LHCN-M2 (cell line): ENCODE measurements at places on chromosomes 1 and 21. TPM values are rescaled to one million over a fixed set of nuclear protein-coding genes. Genes with fewer than 3 reads are reported as not detected.

- no peak for DNase-seq
Measured at GRCh38 chr1:169681140-169681539, 30.3 kb downstream of the SELL start.

DNA sequence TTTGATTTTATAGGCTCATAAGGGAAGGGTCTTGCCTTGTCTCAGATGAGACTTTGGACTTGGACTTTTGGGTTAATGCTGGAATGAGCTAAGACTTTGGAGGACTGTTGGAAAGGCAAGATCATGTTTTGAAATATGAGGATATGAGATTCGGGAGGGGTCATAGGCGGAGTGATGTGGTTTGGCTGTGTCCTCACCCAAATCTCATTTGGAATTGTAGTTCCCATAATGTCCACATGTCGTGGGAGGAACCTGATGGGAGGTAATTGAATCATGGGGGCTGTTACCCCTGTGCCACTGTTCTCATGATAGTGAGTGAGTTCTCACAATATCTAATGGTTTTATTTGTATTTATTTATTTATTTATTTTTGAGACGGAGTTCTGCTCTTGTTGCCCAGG lies 6.9 kb upstream of the CSDE1 start:
- no peak for DNase-seq

DNA sequence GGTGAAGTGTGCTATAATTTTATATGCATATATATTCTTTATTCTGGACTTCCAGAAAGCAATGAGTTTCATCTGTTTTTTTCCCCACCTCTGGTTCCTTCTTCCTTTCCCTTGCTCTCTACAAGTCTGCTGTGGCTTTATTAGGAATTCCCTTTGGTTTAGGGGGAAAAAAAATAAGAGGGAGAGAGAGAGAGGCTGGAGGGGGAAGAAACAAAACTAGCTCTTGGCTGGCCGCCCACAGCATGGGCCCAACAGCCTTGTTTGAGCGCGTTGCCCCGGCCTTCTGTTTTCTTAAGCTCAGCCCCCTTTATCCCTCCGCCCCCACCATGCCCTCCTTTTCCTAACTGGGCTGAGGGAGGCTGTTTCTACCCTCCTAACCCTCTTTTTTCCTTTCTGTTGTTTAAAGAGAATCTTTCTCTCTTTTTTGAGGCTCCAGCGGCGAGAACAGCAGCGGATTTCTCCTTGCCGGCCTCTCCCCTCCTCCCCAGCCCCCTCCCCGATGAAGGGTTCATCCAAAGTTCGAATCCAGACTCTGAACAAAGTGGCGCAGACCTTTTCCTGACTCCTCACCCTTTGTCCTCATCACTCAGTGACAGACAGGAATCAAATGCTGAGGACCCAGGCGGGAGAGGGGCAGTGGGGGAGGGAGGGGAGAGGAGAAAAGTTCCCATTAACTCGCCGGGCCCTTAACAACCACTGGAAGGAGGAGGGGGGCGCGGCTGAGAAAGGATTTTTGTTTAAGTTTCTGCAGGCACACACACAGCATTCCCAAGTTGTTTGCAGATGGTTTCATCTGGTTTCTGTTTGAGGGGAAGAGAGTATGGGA lies 29.7 kb downstream of the PBX1 start:
- DNase-seq: no peak

DNA sequence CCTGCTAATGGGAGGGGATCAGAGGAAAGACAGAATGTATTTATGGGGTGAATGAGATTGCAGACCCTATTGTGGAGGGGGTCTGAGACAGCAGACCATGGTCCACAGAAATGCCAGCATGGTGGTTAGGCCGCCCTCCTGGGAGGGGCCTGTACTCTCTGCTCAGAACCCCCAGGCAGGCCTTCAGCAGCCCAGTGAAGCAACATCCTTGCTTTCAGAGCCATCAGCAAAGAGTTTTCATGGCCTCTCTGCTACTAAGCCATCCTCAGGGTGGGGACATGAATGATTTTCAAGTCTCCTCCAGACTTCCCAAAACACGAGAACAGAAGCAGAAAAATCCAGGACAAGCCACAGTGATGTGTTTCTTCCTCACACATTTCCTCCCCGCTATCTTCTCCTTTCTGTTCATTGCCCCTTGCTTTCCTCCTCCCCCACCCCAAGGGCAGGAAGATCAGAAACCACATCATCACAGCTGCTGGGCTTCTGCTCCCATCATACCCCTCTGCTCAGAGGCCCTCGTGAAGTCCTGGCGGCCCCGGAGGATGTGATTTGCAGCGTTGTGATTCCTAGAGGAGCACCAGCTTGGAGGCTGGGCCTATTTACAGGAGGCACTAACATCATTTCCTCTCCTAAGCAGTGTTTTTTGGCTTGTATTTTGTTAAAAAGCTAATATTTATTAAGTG lies 48.0 kb downstream of the ABCA4 start:
- no peak for DNase-seq

- no peak for DNase-seq
Measured at GRCh38 chr1:57707631-57708030, 283.8 kb upstream of the DAB1 start.

GRCh38 chr1:77313491-77313890 lies 31.7 kb downstream of the AK5 start:
- DNase-seq: peak; percentile 77

- no peak for DNase-seq
Measured at GRCh38 chr1:179820226-179820970, 57.2 kb downstream of the TOR1AIP2 start.

Gene OR2L3
- not detected in 2 replicates for total RNA-seq

DNA sequence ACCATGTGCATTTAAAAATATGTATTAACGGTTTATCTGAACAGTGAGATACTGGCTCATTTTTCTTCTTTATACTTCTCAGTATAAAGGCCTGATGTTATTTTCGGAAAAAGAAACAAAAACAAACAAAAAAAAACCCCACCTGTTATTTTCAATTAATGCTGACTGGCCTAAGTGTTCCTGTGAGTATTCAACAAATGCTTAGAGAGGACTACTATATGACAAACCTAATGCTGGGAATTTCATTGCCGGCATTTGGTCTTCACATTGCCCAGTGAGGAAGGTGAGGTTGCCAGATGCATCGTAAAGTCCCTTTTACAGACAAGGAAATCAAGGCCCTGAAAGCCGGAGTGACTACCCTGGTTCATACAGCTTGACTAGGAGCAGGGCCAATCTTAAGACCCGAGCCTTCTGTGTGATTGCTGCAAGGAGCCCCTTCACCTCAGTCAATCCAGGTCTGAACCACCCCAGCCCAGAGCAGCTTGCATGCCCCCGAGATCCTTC lies 599 bp downstream of the MRPL24 start:
- DNase-seq: peak; percentile 31

DNA sequence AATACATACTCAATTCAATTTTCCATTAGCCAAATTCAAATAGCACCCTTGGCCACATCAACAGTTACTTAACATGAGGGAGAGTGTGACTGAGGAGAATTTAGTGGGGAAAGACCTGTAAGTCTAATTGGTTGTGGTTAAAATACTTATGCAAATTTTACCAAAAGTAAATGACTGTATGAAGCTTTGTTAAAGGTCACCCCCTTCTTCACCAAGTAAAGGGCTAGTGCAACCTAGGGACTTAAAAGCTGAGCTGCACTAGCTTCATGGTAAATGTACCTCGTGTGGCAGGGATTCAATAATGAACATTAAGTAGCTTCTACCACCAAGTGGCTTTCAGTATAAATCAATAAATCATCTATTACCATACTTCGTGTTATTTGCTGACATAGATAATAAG lies 372.0 kb downstream of the NTNG1 start:
- no peak for DNase-seq

- no peak for DNase-seq
Measured at GRCh38 chr1:155529929-155530328, 32.7 kb downstream of the ASH1L start.

Gene FAM43B
- 0.06 TPM in 1 of 2 replicates, not detected in the other for total RNA-seq

DNA sequence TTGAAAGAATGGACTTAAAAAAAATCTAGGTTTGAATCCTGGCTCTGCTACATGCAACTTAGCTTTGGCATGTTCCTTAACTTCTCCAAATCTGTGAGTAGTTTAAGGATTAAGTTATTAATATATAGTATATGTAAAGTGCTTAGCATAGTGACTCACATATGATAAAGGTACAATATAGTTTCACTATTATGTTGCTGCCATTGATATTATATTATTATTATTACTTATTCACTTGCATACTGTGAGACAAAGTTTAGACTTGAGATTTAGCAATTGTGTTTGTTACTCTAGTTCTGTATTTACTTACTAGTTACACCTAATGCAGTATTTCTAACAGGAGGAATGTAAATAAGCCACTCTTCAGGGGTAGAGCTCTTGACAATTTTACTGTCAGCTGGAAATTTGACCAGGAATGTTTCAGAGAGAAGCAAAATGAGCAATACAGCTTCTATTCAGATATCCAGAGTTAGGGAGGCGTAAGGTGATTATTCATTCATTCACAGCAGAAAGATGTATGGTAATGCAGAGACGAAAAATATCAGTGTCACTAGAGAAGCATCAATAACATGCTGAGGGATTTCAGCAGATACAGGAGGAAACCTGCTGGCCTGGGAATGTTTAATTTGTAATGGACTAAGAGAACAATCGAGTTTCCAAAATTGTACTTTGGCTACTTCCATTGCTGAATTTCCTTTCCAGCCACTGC lies 25.5 kb downstream of the RGS7 start:
- DNase-seq: no peak

Gene SLC9C2
- not detected in 2 replicates for total RNA-seq

DNA sequence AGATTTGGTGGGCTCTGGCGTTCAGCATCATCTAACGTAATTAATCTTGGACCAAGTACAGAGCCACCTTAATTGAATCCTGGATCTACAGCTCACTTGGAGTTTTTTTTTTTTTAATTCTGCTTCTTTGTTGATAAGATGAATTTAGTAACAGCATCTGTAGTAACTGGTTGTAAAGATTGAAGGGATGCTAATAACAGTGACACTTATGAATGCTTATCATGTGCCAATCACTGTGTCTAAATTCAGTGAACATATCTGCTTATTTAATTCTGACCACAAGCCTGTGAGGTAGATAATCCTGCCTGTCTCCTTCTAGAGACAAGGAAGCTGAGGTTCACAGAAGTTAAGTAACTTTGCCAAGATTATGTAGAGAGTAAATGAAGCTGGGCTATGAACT lies 408.0 kb downstream of the RWDD3 start:
- no peak for DNase-seq

DNA sequence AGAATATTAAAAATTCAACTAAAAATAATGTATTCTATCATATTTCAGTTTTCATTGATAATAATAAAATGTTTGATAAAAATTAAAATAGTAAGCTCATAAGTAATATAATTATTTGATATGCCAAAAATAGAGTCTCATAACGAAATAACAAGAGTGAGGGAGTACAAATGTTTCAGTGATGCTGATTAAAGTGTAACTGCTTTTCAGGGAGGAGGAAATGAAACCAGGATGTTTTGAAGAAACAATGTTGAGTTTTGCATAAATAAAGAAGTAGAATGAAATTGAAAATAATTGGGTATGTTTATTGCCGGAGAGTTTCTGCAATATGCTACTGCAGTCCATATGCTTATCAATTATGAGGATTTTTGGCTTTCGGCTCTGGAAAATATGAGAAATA lies 1159.8 kb upstream of the ADGRL2 start:
- DNase-seq: no peak

DNA sequence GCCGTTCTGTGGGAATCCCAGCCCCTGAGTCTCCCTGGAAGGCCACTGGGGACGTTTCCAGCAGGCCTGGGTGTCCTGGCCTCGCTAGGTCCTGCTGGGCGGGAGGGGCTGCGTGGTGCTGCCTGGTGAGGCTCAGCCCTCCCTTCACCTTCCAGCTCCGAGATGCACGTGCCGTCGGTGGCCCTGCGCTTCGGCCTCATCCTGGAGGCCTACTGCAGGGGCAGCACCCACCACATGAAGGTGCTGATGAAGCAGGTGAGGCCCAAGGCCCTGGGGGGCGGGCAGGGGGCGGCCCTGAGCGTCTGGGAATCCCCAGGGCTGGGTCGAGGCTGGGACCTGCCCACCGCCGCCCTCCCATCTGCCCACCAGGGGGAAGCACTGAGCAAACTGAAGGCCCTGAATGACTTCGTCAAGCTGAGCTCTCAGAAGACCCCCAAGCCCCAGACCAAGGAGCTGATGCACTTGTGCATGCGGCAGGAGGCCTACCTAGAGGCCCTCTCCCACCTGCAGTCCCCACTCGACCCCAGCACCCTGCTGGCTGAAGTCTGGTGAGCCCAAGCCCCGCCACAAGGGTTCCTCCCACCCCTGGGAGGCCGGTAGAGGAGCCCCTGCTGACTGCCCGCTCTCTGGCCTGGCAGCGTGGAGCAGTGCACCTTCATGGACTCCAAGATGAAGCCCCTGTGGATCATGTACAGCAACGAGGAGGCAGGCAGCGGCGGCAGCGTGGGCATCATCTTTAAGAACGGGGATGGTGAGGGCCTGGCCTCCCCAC lies 70.3 kb downstream of the PIK3CD start:
- DNase-seq: no peak

Gene AZIN2
- 4.9 and 5.0 TPM in 2 replicates for total RNA-seq

DNA sequence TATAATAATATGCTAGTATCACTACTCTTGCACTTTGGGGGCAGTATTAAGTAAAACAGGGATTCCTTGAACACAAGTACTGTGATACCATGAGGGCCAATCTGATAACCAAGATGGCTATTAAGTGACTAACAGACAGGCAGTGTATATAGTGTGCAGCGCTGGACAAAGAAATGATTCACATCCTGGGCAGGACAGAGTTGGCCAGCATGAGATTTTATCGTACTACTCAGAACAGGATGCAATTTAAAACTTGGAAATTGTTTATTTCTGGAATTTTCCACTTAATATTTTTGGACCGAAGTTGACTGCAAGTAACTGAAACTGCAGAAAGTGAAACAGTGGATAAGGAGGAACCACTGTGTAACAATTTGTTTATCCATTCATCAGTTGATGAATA lies 74.6 kb downstream of the DNTTIP2 start:
- DNase-seq: peak; percentile 89

Gene UQCRH
- total RNA-seq: 428 and 432 TPM in 2 replicates

GRCh38 chr1:17113963-17114362 lies 5.3 kb downstream of the PADI2 start:
- no peak for DNase-seq

GRCh38 chr1:27862671-27863537 lies 9.4 kb upstream of the THEMIS2 start:
- DNase-seq: peak; percentile 100

DNA sequence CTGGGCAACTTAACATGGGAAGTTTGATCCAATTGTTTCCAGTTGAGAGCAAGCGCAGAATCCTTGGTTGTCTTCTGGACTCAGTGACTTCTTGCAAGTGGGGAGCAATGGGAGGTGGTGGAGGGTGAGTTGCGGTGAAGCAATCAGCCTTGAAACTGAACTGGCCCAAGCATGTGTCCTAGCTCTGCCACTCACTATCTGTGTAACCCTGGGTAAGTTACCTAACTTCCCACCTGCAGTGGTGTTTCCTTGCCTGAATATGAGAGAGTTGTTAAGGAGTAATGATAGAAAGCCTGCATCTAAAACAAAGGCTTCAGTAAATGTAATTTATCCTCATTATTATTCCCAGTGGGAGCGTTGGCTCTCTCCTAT lies 132.5 kb upstream of the NFIA start:
- no peak for DNase-seq

Gene LCE1E
- total RNA-seq: not detected in 2 replicates

Gene GJB3
- not detected in 2 replicates for total RNA-seq

DNA sequence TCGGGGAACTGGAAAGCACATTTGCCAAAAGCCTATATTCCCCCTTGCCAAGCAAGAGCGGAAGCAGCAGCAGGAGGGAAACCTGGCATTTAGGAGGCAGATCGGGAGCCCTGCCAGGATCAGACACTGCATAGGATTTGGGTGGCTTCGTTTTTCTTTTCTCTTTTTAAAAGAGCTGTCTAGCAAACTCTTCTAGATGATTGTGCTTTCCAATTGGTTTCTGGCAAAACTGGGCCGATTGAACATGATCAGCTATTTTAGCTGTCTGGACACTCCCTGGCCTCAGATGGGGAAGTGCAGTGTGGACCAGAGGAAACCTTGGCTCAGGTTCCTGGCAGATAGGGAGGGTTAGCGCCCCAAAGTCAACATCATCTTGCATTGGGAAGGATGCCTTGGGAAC lies 414.0 kb upstream of the KAZN start:
- DNase-seq: no peak
